Mesenchymal stem cell (in vitro differentiated cells and primary cell): ENCODE measurements at places on chromosomes 1 and 21.

GRCh38 chr1:26887125-26887524 lies 3.0 kb downstream of the GPN2 start:
- peak; percentile 67 for DNase-seq

DNA sequence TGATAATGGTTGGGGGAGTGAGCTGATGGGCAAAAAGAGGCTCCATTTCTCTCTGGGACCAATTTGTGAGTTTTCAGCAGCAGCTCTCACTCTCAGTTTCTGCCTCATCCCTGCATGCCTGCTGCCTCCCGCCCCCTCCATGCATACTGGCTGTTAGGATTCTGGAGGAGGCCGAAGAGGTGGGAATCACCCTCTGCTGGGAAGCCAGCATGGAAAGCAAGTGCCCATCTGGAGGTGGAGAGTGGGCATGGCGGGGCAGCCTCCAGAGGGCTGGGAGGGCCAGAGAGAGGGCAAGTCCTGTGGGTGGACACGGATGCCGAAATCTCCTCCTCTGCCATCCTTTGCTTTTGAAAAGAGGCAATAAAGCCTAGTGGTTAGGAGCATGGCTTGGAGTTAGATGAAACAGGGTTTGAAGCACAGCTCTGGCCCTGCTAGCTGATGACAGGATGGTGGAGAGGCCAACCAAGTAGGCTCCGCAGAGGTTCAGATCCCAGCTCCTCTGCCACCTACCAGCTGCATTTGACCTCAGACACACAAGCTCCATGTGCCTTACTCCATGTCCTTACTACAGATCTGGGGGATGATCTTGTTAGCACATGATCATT lies 113.4 kb downstream of the GRIK3 start:
- no peak for DNase-seq

DNA sequence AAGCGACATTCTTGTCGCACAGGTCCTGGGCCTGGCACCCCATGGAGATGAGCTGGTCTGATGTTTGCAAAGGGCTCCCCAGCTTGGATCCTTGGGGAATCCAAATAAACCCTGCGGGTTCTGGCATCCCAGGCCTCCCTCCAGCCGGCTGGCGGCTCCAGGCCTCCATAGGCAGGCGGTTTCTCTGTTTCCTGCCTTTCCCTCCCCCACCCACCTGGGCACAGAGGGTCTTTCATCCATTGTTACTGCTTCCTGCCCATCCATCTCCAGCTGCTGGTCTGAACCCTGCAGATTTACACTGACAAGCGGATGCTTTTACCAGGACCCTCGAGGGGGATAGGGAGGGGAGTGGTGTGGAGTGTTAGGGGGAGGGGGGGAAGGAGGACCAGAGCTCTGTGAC lies 39.1 kb upstream of the ID3 start:
- no peak for DNase-seq

DNA sequence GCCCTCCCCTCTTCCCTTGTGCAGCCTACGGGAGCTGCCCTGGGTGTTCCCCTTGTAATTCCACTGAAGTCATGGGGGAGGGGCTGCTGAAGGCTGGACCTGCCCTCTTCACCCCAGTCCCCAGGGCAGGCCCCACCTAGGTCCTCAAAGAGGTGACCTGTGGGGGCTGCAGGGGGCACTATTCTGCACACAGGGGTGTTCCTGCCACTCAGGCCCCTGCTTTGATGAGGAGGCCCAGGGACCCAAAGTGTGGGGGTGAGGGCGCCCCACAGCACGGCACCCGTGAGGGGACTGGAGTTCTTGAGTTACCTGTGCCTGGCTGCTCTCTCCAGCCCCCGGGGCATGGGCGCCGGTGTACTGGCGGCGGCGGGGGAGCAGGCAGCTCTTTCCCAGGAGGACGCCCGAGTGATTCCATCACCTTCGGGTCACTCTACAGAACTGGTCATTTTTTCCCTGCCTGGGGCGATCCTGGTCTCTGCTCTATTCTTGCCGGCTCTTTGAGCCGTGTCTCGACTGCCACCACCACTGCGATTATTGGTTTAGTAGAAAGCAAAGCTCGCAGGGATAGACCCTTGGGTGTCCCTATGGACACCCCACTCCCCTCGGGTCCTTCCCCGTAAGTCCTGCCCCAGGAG lies 6.9 kb upstream of the PRDM16 start:
- no peak for DNase-seq

DNA sequence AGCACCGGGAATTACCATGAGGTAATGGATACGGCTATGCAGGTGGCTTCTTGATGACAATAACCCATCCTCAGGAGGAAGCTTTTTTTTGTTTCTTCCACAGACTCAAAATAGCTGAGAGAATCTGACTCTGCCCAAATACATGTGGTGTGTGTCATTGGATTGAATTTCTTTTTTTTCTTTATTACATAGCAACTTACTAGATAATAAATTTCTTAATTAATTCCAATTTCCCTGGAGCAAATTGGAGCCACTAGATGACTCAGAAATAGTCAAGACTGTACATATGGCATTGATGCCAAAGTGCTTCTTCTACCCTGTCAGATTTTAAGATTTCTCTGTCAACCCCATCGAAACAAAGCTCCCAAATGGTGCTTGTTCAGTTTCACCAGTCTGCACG lies 42.7 kb downstream of the L1TD1 start:
- no peak for DNase-seq

DNA sequence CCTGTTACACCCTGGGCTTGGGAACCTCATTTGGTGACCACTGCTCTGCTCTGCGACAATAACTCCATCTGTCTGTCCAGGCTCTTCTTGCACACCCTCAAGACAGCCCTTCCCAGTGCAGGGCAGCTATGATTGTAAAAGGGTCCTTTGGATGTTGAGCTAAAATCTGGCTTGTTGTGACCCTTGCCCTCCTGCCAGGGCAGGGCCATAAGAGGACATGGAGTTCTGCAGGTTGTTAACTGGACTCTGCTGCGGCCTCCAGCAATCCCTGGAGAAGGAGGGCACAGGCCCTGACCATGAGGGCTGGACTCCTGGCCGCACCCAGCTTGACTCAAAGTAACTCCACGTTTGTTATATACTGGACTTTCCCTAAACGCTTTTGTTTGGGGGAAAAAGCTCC lies 41.2 kb downstream of the DHCR24 start:
- no peak for DNase-seq

- DNase-seq: no peak
These were observed 58.5 kb downstream of the FGGY start for GRCh38 chr1:59355361-59355760.

GRCh38 chr1:155307247-155307740 lies 1.4 kb upstream of the FDPS start:
- DNase-seq: peak; percentile 72

DNA sequence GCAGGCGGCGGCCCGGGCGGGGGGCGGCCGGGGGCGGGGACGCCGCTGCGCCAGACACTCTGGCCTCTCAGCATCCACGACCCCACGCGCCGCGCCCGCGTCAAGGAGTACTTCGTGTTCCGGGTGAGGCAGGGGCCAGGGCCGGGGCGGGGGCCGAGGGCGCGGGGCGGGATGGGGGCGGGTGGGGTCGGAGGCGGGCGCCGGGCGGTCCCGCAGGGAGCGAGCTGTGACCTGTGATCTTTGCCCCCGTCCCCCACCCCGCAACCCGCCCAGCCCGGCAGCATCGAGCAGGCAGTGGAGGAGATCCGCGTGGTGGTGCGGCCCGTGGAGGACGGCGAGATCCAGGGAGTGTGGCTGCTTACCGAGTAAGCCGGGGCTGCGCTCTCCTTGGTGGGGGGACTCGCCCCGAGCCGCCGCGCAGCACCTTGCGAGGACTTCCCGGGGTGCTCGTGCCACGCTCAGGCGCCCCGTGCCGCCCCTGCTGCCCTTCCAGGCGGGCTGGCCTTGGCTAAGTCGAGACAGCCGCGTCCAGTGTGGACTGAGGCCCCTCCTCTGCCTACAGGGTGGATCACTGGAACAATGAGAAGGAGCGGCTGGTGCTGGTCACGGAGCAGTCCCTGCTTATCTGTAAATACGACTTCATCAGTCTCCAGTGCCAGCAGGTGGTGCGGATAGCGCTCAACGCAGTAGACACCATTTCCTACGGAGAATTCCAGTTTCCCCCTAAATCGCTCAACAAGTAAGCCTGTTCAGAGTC lies 514 bp downstream of the TPRG1L start:
- DNase-seq: peak; percentile 59

DNA sequence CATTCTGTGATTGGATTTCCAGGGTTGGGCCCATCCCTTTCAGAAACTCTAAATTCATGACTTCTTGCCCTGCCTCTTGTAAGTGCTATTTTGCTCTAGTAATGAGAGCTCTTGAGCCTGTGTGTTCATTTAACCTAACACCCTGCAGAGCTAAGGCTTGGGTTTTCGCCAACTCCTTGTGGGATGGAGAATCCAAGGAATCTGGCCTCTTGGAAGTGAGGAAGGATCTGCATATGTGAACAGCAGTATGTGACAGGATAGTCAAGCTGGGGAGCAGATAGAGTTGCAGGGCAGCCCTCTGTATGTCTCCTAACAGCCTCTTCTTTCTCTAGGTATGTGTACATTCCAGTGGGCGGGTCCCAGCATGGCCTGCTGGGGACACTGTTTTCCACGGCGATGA lies 258.9 kb downstream of the HHAT start:
- DNase-seq: peak; percentile 46

GRCh38 chr21:33025489-33026442 lies at the start of gene OLIG2:
Gene OLIG2, plus strand, starts transcription at chr21:33025935. Its CDS starts 928 bp downstream, at chr21:33026863.
- peak; percentile 84 for DNase-seq

- DNase-seq: no peak
These were observed 9.7 kb upstream of the HYI start for GRCh38 chr1:43463479-43463878.

DNA sequence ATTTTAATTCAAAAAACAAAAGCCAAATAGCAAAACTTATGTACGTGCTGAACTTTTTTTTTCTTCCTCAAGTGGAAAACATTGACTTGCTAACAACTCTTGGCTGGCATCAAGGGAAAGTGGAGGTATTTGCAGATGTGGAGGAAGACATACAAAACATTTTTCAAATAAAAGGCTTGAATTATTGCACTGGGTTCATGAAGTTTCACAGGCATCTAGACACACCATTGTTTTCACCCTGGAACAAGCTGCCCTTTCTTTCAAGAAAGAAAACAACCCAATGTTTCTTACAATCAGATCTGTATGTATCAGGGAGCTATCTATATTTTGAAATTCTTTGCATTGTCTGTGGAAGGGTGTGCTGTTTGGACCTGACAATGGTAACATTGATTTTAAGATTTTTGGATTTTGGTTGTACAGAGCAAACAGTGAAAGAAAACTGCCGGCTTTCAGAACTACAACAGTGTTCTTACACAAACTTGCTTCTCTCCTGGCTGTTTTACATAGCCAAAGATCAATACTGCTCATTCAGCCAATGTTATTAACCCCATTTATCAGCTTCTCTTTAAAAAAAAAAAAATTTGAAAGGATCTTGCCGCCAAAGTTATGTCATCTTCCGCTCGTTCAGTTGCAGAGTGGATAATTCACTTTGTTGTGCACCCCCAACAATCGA lies 187.7 kb upstream of the FOXD3 start:
- no peak for DNase-seq

- no peak for DNase-seq
These were observed at the start of gene SLC45A3 for GRCh38 chr1:205680073-205680851. Gene SLC45A3, minus strand, starts transcription at chr1:205680509. Its CDS starts 15,853 bp downstream, at chr1:205664656.

DNA sequence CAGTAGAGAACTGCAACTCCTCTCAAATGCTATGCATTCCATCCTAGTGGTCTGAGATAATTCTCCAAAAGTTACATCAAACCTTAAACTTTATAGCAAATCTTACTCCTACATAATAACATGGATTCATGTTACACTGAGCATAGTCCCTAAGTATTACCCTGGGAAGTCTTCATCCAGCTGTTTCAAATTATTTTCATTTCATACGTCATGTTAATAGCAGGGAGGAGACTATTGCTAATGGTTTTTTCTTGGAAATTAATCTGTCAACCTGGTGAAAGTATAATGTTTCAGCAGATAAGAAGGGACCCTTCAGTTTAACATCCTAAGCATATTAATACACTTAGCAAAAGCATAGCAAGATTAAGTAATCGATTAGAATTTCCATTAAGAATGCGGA lies 318.1 kb downstream of the USP25 start:
- DNase-seq: no peak

GRCh38 chr21:29748391-29749167 lies 191.2 kb downstream of the GRIK1 start:
- DNase-seq: no peak

- DNase-seq: no peak
These were observed 200.8 kb upstream of the VAMP3 start for GRCh38 chr1:7570311-7570710.

- DNase-seq: peak; percentile 62
These were observed 47.1 kb downstream of the PHACTR4 start for GRCh38 chr1:28416509-28417194.

DNA sequence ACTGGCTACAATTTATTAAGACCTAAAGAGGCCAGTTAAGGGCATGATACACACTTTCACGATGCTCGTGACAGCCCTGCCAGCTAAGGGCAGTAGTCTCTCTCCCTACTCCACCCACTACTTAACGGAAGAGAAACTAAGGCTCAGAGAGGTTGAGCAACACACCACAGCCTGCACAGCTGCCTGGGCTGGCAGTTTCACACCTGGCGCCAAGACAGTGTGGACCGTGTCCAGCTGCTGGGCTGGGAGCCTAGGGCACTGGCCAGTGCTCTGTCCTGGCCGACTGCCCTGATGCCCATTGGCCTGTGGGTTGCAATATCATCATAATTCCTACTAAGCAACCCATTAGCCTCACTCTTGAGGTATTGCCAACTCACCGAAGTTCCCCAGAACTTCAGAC lies 27.6 kb downstream of the TENT5C start:
- no peak for DNase-seq

DNA sequence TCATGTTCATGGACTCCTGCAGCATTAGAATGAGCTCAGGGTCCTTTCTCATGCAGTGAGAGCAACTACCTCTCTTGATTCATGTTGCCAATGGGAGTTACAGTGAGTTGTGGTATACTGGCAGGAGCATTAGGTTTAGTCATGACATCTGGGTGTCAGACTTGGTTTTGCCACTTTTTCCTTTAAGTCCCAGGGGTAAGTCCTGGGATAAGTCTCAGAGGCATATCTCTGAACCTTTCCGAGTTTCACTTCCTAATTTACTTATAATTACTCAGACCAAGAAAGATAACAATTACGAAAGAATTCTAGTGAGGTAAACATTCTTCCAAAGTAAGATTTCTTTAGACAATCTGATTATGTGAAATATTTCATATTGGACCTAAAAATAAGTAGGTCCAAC lies 606.0 kb downstream of the SMYD3 start:
- peak; percentile 11 for DNase-seq

- peak; percentile 71 for DNase-seq
These were observed 619 bp downstream of the BCL9 start for GRCh38 chr1:147541672-147542568.
